ENCODE measurements at places on chromosomes 3 and 15. TPM values are rescaled to one million over a fixed set of nuclear protein-coding genes. Genes with fewer than 3 reads are reported as not detected.

The TRIM71 gene
- not detected for total RNA-seq

GRCh38 chr3:106860182-106860581 is 517.1 kb upstream of the CCDC54 start:
- no peak for DNase-seq

- DNase-seq, result no peak
Measured at GRCh38 chr15:101491734-101492640, 2.5 kb upstream of the PCSK6 start.

- DNase-seq, result peak; percentile 67
Measured at GRCh38 chr3:134650431-134651346, at the start of gene KY. Gene KY, minus strand, starts transcription at chr3:134651022. Its CDS starts 62 bp downstream, at chr3:134650960.

GRCh38 chr3:99537416-99537815 is 101.0 kb upstream of the COL8A1 start:
- no peak for DNase-seq

The ECT2 gene
- total RNA-seq, result 170 TPM

DNA sequence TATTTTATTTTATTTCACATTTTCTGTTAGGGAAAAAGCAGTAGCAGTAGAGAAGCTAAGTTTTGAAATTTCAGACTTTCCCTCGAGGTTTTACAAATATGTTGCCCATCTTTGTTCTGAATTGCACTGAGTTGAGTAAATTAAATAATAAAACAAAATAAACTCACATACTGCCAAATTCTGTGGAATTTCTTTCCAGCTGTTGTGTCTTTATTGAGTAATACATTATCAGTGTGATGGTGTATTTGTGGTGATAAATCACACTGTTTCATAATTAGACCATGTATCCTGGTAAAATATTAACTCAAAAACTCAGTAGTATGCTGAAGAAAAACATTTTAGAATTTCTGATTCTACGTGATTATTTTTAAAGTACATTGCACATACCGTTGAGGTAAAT is 592.1 kb downstream of the SI start:
- no peak for DNase-seq

DNA sequence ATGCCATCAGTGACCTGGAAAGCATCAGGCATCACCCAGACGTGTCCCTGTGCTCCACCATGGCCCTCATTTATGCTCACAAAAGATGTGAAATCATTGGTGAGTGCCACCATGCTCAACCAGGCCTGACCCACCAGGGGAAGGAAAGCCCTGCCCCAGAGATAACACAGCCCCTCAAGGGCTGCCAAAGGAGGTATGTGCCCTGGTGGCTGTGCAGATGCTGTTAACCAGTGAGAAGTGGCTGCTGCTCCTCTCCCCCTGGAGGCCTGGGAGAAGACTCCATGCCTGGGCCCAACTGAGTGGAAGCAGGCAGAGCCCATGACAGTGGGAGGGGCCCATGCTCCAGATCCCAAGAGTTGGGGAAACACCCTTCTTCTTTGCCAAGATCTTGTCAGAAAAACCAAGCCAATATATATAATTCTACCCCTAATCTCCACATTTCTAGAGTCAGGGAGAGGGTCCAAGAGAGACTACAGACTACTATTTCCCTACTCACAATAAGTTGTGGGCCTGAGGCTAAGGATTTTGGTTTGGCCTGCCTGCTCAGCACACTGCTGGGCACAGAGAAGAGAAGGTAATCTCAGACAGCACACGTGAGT is 2.7 kb downstream of the TTC21A start:
- DNase-seq, result no peak

GRCh38 chr3:106794442-106794841 is 582.8 kb upstream of the CCDC54 start:
- no peak for DNase-seq

The PPIP5K1 gene
- 29.4 TPM for total RNA-seq

DNA sequence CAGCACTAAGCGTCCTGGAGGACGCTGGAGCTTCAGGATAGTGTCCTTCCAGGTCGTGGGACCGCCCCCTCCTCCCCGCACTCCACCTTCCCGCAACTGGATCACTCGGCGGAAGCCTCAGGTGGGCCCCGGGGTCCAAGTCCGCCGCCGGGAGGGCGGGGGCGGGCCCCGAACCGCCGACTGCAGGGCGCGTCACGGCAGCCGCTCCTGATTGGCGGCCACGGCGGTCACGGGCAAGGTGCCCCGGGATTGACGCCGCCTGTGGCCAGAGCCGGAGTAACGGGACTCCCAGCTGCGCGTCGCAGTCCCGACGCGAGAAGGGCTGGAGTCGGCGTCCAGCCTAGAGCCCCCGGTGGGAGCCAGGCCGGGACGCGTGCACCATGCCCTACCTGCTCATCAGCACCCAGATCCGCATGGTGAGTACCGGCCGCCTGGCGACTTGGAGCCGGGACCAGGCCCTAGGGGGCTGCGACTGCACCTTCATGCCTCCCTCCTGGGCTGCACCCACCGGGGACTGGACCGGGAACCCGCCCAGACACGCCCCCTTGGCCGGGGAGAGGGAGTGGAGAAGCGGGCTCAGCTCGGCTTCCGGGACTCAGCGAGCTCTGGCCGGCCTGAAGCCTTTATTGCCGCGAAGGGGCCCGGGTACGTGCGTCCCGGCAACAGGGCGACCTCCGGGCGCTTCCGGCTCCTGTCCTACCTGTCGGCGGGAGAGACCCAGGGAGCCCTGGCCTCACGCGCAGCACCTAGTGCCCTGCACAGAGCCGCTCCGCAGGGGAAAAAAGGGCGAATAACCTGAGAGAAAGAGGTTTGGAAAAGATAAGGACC is at the start of gene GCHFR:
TSS of gene GCHFR (plus strand) at position 268 of the 828 bp plus-strand sequence. CDS start at position 381, 113 bp downstream.
- peak; percentile 70 for DNase-seq

- DNase-seq, result peak; percentile 87
Measured at GRCh38 chr3:188950832-188951489, 220.8 kb upstream of the TPRG1 start.

DNA sequence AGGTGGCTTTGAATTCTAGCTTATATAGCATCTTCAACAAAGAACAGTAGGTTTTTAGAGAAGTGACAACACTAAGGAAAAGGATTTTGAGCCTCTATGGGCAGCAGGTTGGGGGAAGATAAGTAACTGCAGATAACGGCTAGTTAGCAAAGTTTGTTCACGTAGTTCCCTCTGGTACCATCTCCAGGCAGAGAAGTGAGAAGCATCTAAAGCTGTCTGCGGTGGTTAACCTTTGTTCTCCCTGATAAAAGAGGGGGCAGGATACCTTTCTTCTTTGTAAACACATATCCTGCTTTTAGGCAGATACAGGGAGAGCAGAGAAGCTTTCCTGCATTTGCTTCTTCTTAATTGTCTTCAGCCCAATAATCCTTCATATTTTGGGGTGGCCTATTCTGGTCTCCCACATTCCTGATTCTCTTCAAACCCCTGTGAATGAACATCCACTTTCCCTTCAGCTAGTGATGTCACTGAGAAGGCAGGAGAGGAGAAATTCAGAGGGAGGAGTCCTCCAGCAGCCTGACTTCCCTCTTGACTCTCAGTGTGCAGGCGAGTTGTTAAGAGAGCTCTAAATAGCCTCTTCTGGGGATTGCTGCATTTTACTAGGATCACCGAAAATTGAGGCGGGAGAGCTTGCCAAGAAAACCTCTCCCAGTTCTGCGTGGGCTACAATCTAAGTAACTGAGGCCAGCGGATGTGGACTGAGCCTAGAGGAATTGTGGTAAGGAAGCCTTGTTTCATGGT is 393.7 kb upstream of the C2CD4B start:
- DNase-seq, result no peak

The CLSTN2 gene
- 0.07 TPM for total RNA-seq

The AADAC gene
- total RNA-seq, result not detected

DNA sequence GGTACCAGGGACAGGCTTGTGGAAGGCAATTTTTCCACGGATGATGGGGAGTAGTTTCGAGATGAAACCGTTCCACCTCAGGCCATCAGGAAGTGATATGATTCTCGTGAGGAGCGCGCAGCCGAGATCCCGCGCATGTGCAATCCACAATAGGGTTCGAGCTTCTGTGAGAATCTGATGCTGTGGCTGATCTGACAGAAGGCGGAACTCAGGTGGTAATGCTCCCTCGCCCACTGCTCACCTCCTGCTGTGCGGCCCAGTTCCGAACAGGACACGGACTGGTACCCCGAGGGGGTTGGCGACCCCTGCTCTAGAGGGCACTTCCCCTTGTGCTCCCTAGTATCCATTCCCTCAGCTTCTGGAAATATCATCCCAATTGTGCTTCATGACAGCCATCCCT is 99.9 kb downstream of the PLD1 start:
- no peak for DNase-seq

DNA sequence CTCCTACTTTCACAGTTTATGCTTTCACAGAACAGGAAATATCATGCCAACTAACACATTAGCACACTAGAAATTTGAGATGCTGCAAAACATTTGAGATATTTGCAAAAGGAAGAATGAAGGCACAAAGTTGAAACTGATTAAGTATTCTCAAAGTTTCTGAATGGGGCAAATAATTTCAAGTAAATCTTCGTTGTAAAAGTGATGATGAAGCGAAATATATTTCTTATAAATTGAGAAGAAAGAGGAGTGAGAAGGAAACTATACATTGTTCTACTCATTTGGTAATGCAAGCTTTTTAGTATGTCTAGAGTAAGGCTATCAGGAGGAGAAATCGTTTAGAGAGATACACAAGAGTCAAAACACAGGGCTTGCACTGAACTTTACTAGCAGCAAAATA is 24.3 kb upstream of the LSAMP start:
- DNase-seq, result no peak

GRCh38 chr3:67302489-67302888 is 304.4 kb downstream of the KBTBD8 start:
- no peak for DNase-seq

The GATA2 gene
- total RNA-seq, result 13.6 TPM

GRCh38 chr15:99148851-99149276 is 44.0 kb downstream of the SYNM start:
- no peak for DNase-seq

GRCh38 chr15:55218056-55218455 is 21.3 kb upstream of the RSL24D1 start:
- DNase-seq, result no peak

DNA sequence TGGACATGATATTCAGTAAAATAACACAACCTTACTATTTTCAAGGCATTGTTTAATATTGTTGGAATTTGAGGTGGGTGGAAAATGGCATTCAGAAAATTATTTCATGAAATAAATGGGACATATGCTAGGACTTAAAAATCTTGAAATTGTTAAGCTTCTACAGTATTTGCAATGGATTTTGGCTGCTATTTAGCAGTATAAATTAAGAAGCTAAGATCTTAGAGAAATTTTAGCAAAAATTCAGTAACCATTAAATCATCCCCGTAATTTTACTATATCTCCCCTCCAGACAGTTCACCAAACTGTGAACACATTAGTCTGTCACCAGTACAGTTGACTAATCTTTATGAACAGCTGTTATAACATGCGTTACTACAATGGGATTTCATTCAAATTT is 8.2 kb downstream of the DIPK2A start:
- no peak for DNase-seq

DNA sequence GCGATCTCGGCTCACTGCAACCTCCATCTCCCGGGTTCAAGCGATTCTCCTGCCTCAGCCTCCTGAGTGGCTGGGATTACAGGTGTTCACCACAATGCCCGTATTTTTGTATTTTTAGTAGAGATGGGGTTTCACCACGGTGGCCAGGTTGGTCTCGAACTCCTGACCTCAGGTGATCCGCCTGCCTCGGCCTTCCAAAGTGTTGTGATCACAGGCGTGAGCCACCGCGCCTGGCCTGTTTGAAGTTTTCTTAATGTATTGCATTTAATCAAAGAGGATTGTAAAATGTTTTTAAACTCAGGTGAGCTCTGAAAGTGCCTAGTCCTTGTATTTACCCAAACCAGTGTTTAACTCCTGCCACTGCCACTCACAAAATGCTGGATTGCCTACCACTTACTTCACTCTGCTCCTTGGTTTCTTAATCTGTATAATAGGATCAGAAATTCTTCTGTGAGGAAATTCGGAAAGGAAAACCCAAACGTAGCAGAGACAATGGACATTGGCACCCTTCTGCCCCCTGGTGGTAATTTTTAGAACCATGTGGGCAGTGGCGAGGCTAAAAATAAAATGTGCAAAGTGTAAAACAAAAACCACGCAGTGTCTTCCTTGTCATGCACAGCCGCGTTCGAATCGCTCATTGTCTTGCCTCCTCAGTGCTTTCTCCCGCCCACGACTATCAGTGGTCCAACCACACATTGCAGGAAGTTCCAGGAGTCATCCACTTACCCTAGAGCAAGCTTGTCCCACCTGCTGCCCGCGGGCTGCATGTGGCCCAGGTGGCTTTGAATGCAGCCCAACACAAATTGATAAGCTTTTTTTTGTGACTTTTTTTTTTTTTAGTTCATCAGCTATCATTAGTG is 27.3 kb downstream of the CEP19 start:
- DNase-seq, result peak; percentile 73

The CLDN11 gene
- 8.7 TPM for total RNA-seq

The SYNPR gene
- 0.90 TPM for total RNA-seq

DNA sequence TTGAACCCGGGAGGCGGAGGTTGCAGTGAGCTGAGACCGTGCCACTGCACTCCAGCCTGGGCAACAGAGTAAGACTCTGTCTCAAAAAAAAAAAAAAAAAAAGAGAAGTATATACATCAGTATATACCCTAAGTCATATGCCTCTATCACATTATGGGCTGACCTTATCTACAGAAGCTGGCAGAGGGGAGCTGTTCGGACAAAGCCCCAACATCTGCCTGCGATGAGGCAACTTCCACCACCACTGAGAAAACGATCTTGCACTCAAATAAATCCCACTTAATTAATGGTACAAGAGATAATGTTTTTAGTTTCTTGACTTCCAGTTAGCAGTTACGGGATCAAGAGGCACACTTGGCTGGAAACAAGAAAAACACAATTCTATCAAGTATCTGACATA is 2.2 kb downstream of the GLT8D1 start:
- DNase-seq, result no peak

DNA sequence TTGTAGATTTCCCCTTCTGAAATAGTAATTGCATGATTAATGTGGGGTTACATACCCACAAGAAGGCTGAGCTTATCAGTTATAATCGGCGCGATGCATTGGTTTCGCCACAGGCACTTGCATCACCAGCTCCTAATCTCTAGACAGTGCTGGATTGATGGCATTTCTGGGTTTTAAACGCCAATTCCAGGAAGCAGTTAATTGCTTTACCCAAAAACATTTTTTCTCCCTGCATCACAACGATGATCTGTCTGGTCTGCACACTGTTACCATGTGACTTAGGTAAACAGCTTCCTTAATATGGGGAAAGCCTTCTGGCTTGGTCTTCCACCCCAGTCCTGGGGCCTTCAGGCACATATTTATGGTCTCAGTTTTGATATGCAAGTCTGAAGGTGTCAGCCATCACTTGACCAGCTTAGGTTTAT is 70.0 kb upstream of the HEG1 start:
- DNase-seq, result no peak

The ALDH1A3 gene
- total RNA-seq, result 666 TPM

The BNIP2 gene
- total RNA-seq, result 83.6 TPM

DNA sequence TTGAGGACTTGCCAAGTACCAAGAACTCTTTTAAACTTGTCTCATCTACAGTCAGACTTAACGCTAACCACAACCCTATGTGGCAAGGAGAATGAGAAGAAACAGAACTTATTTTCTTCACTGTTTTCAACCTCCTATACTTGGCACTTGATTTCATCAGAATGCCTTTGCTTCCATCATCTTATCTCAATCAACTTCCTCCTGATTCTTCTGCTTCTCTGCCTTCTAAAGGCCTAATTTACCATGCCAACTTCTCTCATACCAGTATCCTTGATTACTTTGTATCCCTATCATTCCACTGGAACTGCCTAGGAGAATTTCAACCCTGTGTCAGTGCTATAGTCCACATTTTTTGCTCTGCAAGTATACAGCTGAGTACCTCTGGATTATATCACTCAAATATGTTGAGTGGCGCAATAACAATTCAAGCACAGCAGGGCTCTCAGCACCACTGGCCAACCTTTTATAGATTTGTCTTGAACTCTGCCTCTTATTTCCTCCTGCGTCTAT is 413.6 kb downstream of the ROBO1 start:
- no peak for DNase-seq

The MRPL3 gene
- 183 TPM for total RNA-seq
